ENCODE measurements at places on chromosomes 13 and 19.

- peak; percentile 59 for DNase-seq
Measured at GRCh38 chr13:79477968-79478367, 3.0 kb upstream of the NDFIP2 start.

DNA sequence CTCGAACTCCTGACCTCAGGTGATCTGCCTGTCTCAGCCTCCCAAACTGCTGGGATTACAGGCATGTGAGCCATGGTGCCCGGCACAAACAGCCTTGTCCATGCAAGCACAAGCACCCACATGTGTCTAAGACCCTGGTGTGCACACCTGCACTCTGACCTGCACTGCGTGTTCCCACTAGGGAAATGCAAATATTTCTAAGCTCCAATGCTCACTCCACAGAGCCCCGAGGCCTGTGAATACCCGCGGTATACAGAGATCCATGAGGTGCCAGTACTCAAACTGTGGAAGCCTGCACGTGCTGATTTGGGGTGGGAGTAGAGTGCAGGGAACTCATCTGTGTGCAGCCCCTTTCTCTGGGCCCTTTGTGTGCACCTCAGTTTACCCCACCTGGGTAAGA is 14.7 kb downstream of the GADD45B start:
- no peak for DNase-seq

DNA sequence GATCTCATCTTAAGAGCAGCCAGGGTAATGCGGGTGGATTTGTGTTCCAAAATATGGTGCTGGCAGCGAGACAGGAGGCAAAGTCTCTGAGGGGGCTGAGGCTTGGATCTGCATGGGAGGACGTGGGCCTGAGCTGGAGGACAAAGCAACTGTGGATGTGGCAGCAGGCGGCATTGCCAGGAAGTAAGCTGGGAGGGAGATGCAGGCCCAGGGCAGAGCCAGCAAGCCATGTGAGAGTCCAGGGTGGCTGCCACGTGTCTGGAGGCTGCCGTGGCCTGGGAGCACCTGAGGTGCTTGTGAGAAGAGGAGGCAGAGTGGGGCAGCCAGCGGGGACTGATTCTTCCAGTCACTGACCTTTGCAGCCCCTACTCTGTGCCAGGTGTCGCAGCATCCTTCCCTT is 52.0 kb downstream of the DPF1 start:
- DNase-seq = no peak

DNA sequence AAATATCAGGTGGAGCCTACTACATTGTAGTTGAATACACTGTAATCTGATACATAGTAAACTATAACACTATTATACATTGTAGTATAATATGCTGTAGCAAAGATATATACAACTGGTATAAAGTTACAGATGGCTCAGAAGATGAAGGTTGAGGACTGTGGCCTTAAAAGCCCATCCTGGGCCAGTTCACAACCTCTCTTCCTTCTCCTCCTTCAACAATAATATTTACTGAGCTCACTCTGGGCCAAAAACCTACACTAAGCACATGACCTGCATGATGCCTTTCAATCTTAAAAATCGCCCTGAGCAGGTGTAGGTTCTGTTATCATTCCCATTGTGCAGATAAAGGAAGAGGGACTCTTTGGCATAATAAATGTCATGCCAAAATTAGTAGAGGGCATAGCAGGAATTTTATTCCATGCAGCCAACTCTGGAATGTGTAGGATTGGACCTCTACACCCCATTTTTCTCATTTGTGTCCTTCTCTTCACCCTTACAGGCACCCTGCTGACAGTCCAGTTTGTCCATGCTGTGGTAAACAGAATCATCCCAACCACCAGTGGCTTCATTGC is 14.6 kb upstream of the SIN3B start:
- DNase-seq = no peak

GRCh38 chr13:98775844-98776598 is 23.5 kb upstream of the SLC15A1 start:
- DNase-seq = no peak

GRCh38 chr19:47719047-47719859 is 6.0 kb downstream of the EHD2 start:
- DNase-seq = peak; percentile 60

- DNase-seq = peak; percentile 46
Measured at GRCh38 chr19:1046117-1046626, 6.3 kb downstream of the ABCA7 start.

DNA sequence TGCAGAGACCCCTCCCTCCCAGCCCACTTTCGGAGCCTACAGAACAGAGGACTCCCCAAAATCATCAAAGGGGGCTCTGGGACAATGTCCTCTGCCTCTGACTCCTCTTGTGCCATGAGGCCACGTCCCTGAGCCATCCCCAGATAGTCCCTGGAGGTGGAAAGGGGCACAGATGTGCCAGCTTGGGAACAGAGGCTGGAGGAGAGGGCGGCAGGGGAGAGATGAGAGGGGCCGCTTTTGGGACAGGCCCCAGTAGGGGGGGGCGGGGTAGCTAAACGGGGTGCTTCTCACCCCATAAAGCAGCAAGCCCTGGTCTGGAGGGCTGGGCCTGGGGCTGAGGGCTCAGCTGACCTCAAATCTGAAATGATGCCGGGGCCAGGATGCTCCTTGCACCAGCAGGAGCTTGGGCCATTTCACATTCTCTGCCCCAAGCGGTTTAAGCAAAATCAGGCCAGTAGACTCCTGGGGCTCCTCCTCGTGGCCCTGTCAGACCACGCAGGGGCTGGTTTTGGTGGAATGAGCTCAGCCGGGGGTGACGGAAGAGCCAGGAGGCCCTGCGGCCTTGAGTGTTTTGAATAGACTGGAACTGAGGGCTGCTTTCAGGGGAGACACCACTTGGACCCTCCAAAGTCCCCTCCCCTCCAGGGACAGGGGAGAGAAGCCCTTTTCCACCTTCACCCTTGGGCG is 27.1 kb downstream of the ONECUT3 start:
- DNase-seq = no peak

- no peak for DNase-seq
Measured at GRCh38 chr19:29805031-29805965, 6.5 kb upstream of the CCNE1 start.

- no peak for DNase-seq
Measured at GRCh38 chr19:2096034-2096479, at the start of gene MOB3A. Gene MOB3A (minus strand): TSS chr19:2096326. CDS start chr19:2078560, 17,766 bp downstream.

- peak; percentile 77 for DNase-seq
Measured at GRCh38 chr13:112067871-112068539, 1.1 kb downstream of the SOX1 start.

DNA sequence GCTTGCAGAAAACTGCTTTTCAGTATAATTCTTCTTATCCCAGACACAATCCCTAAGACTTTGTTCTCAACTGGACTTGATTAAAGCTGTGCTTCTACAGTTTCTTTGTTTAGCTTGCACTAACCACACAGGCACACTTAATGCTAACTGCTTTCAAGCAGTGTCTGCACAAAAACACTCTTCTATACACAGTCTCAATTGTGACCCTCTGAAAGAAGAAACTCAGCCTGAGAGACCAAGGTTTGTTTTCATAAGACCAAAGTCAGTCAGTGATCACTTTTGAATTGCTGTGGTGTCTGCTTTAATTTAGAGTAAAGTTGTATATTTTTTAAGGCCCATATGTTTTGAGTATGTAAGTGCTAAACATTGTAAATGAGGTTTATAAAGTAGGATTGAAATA is 431.2 kb downstream of the KCTD12 start:
- no peak for DNase-seq

GRCh38 chr13:47215736-47216135 is 318.9 kb upstream of the HTR2A start:
- DNase-seq = no peak

GRCh38 chr19:17671906-17672305 is 16.2 kb downstream of the UNC13A start:
- DNase-seq = no peak

DNA sequence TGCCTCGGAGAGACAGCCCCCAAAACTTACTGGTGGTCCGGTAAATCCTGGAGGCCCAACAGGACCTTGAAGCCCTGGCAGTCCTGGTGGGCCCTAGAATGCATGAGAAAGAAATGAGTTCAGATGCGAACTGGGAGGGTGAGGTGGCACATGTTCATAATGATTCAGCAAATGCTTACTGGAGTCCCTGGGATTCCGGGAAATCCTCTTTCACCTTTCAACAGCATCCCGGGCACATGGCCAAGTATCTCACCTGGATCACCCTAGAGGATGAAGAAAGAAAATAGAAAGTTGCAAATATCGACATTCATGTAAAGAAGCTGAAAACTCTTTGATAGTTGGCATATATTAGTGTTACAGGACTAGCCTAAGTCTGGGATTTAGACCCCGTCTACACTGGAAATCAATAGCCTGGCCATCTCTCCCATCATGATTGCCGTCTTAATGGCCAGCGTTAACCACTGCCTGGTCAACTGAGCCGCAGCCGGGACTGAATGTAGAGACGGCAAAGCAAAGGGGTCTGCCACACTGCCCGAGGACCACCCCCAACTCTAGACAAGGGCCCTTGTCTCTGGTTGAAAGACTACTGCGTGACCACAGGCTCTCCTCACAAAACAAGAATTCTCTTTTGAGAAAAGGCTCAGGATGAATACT is 96.9 kb downstream of the COL4A1 start:
- no peak for DNase-seq

DNA sequence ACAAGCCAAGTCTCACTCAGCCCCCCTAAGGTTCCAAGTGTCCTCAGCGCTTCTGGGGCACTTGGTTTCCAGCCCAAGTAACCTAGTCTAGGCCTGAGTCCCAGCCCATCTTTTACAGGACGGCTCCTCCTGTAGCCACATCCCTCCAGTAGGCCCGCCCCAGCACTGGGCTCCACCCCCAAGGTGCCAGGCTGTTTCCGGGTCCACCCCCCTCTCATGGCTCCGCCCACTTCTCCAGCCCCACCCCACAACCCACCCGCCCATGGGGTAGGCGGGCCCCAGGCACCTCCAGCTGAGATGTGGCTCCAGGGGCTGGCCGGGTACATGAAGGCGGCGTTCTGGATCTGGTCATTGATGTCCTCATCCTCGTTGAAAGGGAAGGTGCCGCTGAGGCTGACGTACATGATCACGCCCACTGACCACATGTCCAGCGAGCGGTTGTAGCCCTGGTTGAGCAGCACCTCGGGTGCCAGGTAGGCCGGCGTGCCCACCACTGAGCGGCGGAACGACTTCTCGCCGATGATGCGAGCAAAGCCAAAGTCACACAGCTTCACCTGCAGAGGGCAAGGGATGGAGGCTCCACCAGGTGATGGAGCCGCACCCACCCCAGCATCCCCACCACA is 17.2 kb upstream of the DACT3 start:
- DNase-seq = peak; percentile 64

- no peak for DNase-seq
Measured at GRCh38 chr19:38201731-38202130, 22.3 kb downstream of the DPF1 start.

DNA sequence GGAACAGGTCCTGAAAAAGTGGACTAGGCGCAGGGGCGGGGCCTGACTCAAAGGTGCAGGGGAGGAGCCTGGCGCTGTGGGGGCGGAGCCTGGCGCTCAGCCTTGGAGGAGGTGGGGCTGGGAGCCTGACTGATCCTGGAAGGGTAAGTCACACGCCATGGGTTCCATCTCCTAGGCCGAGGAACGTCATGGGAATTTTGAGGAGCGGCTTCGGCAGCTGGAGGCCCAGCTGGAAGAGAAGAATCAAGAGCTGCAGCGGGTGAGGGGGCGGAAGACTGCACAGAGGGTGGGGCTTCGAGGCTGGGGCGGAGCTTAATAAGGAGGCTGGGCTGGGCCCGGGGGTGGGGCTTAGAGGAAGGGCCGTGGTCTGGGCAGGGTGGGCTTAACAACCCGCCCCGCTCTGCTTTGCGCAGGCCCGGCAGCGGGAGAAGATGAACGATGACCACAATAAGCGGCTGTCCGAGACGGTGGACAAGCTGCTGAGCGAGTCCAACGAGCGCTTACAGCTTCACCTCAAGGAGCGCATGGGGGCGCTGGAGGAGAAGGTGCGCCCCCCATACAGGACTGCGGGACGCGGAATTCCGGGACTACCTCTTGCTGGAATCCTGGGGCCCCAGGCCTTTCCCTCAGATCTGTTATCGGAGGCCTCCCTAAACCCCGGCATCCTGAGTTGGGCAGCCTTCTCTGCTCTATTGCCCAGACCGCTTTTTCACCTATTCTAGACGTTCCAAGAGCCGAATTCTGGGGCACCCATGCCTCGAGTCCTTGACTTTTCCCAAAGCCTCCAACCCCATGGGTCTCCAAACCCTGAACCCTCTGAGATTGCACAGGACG is 14.5 kb downstream of the PPFIA3 start:
- peak; percentile 89 for DNase-seq

- no peak for DNase-seq
Measured at GRCh38 chr19:30148803-30149202, 206.8 kb downstream of the URI1 start.

DNA sequence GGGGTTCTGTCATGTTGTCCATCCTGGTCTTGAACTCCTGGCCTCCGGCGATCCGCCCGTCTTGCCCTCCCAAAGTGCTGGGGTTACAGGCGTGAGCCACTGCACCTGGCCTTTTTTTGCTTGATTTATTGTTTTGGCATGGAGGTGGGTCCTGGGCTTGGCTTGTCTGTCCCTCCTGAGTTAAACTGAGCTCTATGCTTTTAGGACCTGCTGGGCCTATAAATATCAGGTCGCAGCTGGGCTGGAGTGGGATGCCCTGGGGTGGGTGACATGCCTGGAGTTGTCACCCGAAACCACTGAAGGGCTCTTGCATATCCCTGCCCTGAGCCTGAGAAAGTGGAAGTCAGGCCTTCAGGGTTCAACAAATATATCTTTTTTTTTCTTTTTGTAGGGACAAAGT is 5.5 kb downstream of the ARRDC5 start:
- DNase-seq = no peak

GRCh38 chr19:35110974-35111373 is 4.6 kb upstream of the FXYD3 start:
- no peak for DNase-seq

- DNase-seq = no peak
Measured at GRCh38 chr19:57974434-57974833, at the start of gene C19orf18. Gene C19orf18 (minus strand): TSS chr19:57974534. CDS start chr19:57974432, 102 bp downstream.

GRCh38 chr19:45040059-45040771 is 1.4 kb downstream of the CLASRP start:
- no peak for DNase-seq

DNA sequence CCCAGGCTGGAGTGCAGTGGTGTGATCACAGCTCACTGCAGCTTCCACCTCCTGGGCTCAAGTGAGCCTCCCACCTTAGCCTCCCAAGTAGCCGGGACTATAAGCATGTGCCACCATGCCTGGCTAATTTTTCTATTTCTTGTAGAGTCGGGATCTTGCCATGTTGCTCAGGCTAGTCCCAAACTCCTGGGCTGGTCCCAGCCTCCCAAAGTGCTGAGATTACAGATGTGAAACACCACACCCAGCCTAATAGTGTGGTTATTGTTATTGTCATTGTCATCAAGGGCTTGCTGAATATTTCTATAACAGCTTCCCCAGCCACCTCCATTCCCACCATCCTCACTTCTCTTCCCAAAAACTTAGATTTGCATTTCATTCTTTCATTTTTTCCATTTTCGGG is 2.8 kb downstream of the OR2Z1 start:
- no peak for DNase-seq

Measured in ecto neural progenitor cell (in vitro differentiated cells).